ENCODE measurements at places on chromosomes 7 and 10.

DNA sequence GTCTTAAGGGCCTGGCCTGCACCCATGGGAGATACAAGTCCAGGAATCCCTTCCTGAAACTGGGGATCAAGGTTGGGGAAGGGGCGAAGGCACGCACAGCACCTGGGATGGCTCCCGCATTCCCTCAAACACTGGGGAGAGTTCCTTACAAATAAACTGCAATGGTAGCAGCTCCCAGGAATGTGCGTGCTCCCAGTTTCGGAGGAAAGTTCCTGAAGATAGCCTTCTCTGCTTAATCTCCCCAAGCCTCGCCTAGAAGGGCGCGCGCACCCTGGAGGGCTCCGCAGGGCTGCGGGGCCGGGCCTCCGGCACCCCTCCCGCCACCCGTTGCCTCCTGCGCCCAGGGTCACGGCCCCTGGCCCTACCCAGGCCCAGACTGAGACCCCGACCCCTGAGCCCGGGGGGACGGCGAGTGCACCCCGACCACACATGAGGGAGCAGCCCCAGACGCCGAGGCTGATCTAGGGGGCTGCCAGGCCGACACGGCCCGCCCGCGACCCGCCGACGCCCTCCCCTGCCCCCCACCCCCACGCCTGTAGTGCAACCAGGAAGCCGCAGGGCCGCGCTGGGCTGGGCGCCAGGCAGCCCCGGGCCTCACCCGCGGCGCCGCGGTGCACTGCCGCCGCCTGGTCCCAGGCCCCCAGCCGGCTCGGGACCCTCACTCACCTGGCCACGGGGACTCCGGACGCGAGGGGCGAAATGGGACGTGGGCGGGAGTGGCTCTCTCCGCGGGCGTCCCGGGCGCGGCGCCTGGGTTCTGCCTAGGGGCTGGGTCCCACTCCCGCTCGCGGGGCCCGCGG, 460 bp downstream of the ANXA11 start:
- peak; percentile 34 for DNase-seq

DNA sequence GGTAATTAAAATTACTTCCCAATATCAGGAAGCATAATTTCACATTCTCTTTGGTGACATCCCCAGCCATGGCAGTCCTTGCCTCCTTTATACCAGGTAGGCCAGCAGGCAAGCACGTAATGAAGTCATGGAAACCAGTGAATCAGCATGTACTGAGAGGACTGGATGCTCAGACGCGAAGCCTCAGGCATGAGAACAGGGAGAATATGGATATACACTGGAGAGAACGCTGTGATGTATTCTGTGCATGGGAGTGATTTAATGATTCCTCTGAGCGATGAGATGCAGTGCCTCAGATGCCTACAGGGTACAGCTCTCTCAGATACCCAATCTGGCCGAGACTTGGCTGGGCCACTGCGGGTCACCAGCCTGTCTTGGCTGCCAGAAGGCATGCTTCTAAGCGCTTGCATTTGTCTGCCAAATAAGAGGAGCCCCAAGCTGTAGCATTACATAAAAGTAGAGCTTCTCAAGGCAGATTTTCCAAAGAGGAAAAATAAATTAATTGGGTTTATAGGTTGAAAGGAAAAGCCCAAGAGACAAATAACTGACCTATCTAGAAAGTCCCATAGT, 238.1 kb downstream of the RELN start:
- no peak for DNase-seq

DNA sequence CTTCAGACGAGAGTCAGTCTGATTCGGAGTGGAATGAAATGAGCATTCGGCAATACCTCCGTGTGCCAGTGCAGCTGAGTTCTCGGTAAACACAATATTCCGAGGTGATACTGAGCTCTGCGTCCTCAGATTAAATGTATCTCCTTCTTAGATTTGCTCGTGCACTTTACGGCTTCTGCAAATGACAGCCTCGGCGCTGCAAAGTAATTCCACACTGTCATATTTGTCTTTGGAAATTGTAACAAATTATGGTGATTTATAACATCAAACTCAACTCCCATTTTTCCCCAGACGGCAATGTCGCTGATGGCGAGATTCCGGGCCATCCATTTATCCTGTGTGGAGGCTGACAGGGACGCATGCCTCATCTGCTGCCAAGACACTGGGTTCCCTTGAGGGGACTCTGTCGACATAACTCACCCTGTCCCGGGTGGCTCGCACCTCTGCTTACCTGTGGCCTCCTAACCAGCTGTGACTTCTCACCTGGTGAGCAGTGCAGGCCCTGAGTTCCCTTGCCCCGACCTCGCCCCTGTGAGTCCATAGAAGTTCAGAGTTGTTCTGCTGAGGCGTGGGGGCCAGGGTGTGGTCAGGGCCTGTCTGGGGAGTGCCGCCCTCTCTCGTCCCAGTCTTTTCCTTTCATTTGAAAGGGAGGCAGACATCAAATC, 201.9 kb downstream of the ADARB2 start:
- no peak for DNase-seq

GRCh38 chr7:43417455-43417854, 165.5 kb upstream of the STK17A start:
- no peak for DNase-seq

DNA sequence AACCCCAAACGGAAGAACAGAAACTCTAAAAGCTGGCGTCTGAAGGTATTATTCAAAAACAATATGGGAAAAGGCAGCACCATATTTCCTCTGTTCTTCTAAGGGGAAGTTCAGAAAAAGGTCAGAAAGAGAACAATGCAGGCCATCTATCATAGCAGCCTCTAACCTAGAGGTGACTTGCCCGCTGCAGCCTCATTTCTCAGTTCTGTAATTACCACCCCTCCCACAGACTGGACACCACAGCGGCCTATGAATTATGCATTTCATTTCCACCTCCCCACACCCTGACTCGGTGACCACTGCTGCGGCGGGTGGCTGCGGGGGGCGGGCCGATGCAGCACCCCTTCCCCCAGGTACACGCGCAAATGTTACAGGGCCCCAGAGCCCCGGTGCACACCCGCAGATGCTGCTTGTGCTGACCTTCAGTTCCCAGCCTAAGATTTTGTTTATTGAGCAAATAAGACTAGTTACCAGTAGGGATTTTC, 125.5 kb downstream of the CLEC2L start:
- DNase-seq: no peak

- no peak for DNase-seq
Observed at GRCh38 chr10:110512461-110513187, 14.9 kb downstream of the DUSP5 start.

- DNase-seq: no peak
Observed at GRCh38 chr10:94239696-94240095, 123.0 kb downstream of the NOC3L start.

GRCh38 chr10:78212060-78212785, 178.6 kb downstream of the RPS24 start:
- no peak for DNase-seq

- DNase-seq: no peak
Observed at GRCh38 chr10:4046030-4046429, 261.0 kb upstream of the KLF6 start.

GRCh38 chr7:38244516-38244915, 28.9 kb downstream of the TARP start:
- no peak for DNase-seq

GRCh38 chr10:83218205-83218604, 921.1 kb upstream of the GHITM start:
- DNase-seq: no peak

- DNase-seq: no peak
Observed at GRCh38 chr7:97094284-97094930, 23.1 kb upstream of the SDHAF3 start.

DNA sequence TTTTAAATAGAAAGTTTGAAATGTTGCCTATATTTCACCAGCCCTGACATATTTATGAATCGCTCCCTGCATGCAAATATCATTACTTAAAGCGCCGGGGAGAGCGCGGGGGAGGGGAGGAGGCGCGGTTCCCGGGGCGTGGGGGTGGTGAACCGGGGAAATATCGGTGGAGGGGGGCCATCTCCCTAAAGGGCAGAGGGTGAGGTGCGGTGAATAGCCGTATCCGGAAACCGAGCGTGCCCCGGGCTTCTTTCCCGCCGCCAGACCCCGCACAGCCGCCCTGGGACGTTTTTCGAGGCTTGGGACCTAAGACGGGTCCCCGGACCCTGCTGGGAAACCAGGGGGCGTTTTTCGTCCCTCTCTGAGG, 6.9 kb upstream of the ZNF503 start:
- DNase-seq: no peak

DNA sequence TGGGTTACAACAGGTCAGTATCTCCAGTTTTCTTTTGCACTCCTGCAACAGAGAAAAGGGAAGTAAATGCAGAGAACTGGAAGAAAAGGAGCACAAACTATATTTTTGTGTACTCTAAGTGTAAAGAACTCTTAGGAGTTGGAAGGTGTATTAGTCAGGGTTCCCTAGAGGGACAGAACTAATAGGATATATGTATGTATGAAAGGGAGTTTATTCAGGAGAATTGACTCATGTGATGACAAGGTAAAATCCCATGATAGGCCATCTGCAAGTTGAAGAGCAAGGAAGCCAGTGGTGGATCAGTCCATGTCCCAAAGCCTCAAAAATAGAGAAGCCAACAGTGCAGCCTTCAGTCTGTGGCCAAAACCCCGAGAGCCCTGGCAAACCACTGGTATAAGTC, 22.6 kb upstream of the RAB18 start:
- DNase-seq: no peak

- peak; percentile 8 for DNase-seq
Observed at GRCh38 chr7:136405931-136406777, 429.0 kb upstream of the MTPN start.

DNA sequence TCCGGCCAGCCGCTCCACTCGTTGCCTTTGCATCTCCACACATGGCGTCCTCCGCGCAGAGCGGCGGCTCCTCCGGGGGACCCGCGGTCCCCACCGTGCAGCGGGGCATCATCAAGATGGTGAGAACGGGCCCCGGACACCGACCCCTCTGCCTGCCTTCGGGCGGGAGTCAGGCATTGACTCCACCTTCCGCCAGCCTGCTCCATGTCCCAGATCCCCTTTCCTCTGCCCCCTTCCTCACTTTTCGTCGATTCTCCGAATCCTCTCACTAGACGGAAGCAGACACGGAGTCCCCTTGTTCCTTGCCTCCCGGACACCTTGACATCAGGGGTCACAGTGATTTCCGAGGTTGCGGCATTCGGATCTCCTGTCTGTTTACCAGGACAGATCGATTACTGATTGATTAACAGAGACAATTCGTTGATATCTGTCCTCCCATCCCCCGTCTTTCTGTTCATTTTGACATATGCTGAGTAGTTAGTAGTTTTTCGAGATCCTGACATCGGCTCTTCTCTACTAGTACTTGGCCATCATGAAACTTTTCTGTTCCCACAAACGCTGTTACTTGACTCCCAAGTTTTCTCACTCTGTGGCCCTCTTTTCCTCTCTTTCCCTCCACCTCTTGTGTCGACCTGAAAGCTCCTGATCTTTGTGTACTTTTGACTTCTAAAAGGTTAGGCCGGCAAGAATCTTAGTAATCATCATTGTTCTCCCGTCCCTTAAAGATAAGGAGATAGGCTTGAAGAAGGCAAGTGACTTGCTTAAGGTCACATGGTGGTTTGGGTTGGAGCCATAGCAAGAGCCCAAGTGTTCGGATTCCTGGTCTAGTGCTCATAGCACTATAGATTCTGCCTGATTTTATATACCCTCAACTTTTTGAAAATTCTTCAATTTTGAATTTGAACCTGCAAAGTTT, 597 bp downstream of the SND1 start:
- DNase-seq: no peak

DNA sequence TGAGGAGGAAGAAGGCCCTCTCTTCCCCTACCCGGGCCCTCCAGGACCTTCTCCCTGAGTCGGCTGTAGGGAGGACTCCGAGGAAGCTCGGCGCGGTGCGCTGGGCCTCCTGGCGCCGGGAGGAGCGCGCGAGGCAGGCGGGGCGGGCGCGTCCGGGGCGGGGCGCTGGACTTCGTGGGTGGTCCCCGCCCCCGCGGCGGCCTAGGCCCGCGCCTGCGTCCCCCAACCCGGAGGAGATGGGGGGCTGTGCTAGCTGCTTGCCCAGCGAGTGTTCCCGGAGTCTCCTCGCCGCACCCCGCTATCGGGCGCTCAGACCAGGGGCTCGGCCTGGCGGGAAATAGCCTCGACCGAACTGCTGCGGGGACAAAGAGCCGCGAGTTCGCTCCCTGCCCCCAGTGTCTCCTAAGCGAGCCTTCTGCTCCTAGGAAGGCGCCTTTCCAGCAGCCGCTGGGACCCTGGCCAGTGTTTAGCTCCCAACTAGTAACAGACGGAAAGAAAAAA, 19.2 kb upstream of the SMO start:
- no peak for DNase-seq

DNA sequence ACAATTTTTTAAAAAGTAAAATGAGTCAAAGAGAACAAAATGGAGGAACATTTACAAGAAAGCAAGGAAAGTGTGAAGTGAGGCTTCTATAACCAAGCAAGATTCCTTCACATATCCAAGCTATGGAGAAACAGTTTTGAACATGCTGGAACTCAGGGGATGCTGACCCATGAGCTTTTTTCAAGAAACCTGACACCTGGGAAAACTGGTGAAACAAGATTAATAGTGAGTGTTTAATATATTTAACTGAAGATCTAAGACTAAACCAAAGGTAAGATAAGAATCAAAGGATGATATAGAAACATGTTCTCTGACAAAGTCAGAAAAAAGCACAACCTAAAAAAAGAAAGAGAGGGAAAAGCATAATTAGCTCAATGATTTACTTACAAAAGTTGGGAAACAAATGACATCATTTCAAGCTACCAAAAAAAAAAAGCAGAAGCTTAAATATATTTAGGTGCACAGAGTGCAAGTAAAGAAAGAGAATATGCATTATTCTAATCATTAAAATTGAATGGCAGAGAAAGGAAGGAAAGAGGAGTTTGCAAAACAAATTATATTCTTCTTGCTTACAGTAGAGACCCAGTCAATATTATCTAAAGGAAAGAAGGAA, 24.9 kb downstream of the C7orf25 start:
- no peak for DNase-seq

DNA sequence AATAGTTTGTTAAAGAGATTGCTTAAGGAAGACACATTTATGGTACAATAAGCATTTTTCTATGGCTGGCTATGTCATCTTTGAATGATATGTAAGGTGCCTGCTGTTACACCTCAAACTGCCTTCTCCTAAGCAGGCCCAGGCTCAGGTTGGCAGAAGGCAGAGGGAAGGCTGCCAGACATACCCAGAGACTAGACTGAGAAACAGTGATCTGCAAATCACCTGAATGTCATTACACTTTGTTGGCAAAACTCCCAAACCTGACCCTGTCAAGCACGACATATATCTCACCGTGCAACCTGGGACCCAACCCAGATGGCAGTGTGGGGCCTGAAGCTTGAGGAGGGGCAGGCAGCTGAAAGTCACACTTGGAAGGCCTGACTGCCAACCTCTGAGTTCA, 136.6 kb upstream of the TARP start:
- no peak for DNase-seq

- DNase-seq: no peak
Observed at GRCh38 chr10:129969184-129969910, 5.3 kb upstream of the EBF3 start.

DNA sequence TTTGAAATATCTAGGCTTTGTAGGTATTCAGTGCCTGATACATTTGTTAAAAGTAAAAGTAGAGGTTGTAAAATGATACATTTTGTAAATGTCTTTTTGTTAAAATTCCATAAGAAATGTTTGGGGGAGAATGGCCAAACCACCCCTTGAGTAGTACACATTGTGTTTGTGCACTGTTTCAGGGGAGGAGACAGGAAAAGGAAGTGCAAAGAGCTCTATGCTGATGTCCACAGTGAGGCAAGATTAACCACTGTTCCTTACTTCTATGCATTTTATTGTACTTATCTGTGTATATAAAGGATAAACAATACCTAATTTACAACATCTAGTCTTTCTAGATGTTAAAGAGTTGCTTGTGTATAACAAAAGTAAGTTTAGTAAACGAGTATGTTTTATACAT, 7.4 kb upstream of the CYCS start:
- no peak for DNase-seq
